D721Med (cell line): ENCODE measurements at places on chromosomes 1 and 21.

DNA sequence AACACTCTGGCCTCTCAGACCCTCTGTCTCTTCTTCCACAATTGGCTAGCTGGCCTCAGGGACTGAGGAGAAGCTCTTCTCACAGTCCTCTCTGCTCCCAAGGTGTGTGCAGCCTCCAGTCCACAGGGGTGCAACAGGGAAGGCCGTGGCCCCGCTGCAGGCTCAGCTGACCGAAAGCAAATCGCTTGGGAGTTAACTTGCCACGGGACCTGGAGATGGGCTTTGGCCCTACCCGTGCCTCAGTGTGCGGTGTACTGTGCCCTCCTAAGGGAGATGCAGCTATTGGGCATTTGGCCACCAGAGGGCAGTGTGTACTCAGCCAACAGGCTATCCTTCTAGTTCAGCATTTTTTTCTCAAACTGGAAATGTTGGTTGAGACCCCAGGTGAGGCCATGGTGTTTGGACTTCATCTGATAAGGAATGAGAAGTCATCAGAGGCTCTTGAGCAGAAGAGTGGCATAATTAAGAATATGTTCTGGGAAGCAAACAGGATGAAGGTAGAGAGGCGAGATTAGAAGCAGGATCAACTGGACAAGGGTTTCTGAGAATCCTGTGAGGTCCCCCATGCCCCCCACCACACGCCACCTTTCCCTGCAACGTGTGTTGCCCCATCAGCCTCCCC is 42.5 kb upstream of the TMEM125 start:
- peak; percentile 63 for DNase-seq

GRCh38 chr1:160208557-160209320 is 3.6 kb downstream of the PEA15 start:
- no peak for DNase-seq

DNA sequence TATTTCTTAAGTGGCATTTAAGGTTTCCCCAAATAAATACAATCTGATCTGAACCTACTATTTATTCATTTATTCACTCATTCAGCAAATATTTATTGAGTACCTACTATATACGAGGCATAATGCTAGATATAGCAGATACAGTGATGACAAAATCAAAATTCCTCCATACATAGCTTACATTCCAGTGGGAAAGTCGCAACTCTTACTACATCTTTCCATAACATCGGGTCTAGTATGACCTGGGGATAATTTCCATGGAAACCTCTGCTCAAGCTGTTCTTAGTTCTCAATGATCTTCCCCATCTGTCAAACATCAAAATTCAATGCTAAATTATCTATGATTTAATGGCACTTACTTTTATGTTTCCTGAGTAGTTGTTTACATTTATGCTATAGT is 70.8 kb upstream of the PRKACB start:
- no peak for DNase-seq

DNA sequence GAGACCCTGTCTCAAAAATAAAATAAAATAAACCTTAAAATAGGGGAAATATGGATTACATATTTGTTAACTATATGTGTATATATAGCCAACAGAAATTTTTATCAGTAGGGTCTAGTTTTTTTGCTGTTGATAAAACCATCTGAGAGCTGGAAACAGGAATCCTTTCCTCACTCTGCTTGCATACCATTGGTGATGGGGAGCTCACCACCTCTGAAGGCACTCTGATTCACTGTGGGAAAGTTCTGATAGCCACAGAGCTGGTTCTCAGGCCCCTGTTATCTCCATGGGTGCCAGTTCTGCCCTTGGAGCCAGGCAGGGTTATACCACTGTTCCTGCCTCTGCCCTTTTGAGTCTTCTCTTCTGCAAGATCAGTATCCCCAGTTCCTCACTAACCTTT is 17.8 kb upstream of the ZC3H12A start:
- DNase-seq = no peak

- DNase-seq = no peak
Measured at GRCh38 chr1:223175032-223175431, 32.0 kb upstream of the TLR5 start.

- no peak for DNase-seq
Measured at GRCh38 chr1:119862276-119862675, 34.0 kb downstream of the ADAM30 start.

DNA sequence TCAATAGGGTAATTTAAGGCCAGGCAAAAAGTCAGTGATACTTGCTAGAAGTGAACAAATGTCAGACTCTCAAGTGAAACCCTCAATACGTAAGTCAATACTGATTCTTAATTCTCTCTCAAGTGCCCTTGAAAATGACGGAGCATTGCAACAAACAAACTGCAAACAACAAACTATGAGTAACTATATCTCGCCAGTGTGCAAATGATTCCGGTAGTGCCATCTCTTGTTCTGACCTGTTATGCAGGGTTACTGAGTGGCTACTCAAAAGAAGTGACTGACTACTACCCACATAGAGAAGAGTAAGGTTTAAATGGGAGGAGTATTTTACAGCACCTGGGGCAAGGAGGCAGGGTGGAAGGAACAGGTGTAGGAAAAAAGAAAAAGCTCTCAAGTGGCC is 1.6 kb downstream of the SLC19A2 start:
- no peak for DNase-seq

DNA sequence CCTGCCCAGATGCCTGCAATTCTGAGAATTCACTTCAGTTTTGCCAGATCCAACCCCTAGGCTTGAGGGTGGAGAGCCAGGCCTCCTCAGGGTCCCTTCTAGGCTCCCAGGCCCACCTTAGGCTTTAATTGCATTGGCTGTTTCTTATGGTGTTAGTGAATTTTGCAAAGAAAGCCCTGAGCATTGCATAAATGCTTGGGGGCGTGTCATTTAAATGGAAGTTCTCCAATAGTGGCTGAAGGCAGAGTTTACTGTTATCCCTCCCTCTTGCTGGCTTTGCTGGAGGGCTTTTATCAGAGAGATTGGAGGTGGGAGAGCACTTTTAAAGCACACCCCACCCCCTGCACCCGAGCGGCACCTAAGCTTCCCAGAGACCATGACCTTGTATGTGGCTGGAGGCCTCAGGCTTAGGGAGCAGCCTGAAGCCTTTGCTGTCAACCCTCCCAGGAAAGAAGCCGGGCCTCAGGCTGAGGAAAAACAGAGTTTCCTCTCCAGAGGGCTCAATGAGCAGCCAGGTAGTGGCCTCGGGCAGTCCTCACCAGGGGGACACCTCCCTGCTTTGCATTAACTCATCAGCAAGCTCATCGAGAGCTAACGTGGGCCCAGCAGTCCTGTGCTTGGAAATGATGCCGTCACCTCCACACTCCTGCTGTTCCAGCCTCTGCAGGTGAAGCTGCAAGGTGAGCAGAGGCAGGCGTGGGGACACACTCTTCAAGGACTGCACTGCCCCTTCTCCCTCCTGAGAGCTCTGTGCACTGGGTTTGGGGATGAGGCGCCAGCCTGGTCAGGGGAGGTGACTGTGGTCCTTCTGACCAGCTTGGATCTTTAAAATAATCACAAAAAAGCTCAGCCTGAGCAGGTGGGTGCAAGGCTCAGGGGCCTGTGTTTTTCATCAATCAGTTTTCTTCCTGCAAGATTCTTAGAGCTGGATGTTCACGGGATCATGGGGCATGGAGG is 58.0 kb downstream of the STUM start:
- DNase-seq = no peak

DNA sequence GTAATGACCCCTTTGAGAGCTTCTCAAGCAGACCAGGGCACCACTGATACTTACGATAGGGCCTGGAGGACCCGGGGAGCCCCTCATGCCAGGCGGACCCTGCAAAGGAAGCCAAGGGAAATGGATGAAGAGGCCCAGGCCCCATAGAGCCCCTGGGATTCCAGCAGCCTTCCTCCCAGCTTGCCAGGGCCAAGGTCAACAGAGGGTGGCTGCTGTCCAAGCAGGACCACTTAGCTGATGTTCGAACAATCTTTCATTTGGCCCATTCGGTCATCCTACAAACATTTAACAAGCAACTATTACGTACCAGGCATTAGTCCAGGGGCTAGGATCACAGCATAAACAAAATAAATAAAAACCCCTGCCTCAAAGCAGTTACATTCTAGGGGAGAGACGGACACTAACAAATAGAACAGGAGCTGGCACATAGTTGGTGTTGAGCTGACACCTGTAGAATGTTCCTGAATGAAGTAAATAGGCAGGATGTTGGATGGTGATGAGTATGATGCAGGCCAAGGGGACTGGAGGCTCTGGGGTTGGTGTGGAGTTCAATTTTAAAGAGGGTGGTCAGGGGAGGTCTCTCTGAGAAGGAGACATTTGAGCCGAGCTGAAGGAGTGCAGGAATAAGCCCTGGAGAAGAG is 27.0 kb upstream of the PEF1 start:
- no peak for DNase-seq
